Cardiac muscle cell (in vitro differentiated cells and primary cell): ENCODE measurements at places on chromosomes 16 and 17. TPM values are rescaled to one million over a fixed set of nuclear protein-coding genes. Genes with fewer than 3 reads are reported as not detected.

DNA sequence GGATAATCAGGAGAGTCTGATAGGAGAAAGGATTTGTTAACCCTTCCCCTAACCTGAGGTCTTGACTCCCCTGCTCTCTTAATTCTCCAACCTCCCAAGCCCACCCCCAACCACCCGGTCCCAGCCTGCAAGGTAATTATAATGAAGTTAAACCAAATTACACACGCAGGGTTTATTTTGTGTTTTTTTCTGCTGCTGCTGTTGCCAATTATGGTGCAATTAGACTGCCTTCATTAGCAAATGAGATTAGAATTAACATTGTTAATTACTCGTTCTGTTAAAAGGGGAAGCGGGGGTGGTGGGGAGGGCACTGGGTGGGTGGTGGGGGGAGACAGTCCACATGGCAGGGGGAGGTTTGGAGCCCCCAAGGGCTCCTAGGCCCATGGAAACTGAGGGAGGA lies 128.9 kb downstream of the CCT6B start:
- H3K4me1 ChIP-seq: peaks cover 3% of the 10 kb centered on the region
- no peak overlapping the region for H3K4me3 ChIP-seq
- H3K27me3 ChIP-seq: no peaks in the 10 kb centered on the region

GRCh38 chr17:68288804-68289203 lies 2.1 kb downstream of the SLC16A6 start:
- no peaks in the 10 kb centered on the region for H3K4me1 ChIP-seq
- peaks cover 47% of the 10 kb centered on the region for H3K27me3 ChIP-seq
- H3K36me3 ChIP-seq: no peaks in the 10 kb centered on the region
- H3K4me3 ChIP-seq: no peak overlapping the region

Gene CA5A
- total RNA-seq: not detected in 2 replicates

Gene PLA2G10
- total RNA-seq: 0.18 TPM in 1 of 2 replicates, not detected in the other

DNA sequence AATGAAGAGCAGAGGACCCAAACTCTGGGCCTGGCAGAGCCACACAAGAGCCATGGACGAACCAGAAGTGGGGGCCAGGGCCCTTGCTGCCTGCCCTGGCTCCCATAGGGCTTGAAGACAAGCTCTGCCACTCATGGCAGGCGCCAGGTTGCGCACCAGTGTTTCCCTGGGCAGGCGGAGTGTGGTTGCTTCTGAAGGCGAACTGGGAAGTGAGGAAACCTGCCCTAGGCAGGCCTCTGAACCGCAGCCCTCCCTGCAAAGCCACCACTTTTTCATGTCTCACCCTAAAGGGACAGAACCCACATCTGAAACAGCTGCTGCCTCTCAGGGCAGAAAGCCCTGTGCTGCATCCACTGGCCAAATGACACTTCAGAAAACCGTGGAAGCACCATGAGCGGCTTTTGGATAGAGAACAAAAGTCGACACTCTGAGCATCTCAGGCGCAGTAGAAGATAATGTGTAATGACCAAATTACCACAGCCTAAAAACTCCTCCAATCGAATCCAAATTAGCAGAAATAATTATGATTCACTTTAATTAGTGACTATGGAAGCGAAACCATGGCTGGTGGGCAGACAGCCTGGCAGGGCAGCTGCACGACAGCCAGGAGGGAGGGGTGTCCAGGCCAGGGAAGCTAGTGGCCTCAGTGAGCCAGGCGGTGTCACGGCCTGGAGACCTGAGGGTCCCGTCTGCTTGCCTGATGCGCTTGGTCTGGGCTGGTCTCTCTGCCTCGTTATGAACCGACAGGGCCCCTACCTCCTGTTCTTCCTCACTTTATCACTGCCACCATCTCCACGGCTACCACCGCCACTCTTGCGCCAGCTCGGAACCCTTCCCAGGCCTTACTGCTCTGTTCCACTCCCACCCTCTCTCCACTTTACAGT lies 59.1 kb downstream of the PRMT7 start:
- H3K36me3 ChIP-seq: no peaks in the 10 kb centered on the region
- no peaks in the 10 kb centered on the region for H3K27me3 ChIP-seq
- H3K4me3 ChIP-seq: no peak overlapping the region
- peaks cover 4% of the 10 kb centered on the region for H3K4me1 ChIP-seq
- H3K27ac ChIP-seq: no peak overlapping the region

- H3K36me3 ChIP-seq: no peaks in the 10 kb centered on the region
- no peak for DNase-seq
- no peak overlapping the region for H3K27ac ChIP-seq
- peaks cover 2% of the 10 kb centered on the region for H3K27me3 ChIP-seq
- no peaks in the 10 kb centered on the region for H3K4me1 ChIP-seq
- no peak overlapping the region for H3K4me3 ChIP-seq
Measured at GRCh38 chr16:79844603-79845002, 244.1 kb upstream of the MAF start.

Gene ZP2
- total RNA-seq: not detected in 2 replicates

GRCh38 chr16:80718480-80719220 lies 85.7 kb downstream of the CDYL2 start:
- H3K27ac ChIP-seq: no peak overlapping the region
- H3K4me1 ChIP-seq: no peaks in the 10 kb centered on the region

Gene KRT33B
- total RNA-seq: not detected in 2 replicates

DNA sequence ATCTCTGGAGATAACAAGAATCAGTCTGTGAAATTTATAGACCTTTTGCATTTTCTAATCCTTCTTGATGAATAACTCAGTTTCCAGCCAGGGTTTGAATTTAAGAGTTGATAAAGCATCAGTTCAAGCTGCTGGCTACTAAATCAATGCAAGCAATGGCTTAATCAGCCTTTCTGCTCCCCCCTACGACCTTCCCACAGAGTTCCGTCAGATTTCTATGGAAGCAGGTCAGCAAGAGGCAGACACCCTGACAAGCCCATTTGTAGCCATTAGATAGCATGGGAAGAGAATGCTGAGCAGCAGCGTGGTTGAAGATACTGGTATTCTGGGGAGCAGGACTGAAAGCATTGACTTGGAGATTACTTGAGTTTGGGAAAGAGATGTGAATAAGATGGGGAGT lies 868.1 kb downstream of the KCNJ2 start:
- H3K4me1 ChIP-seq: peaks cover 14% of the 10 kb centered on the region
- H3K36me3 ChIP-seq: no peaks in the 10 kb centered on the region
- no peak for DNase-seq
- H3K27me3 ChIP-seq: no peaks in the 10 kb centered on the region
- no peak overlapping the region for H3K4me3 ChIP-seq
- no peak overlapping the region for H3K27ac ChIP-seq

GRCh38 chr16:9787717-9788116 lies 394.5 kb downstream of the GRIN2A start:
- no peak overlapping the region for H3K4me3 ChIP-seq
- H3K36me3 ChIP-seq: no peaks in the 10 kb centered on the region
- no peak overlapping the region for H3K27ac ChIP-seq
- no peaks in the 10 kb centered on the region for H3K27me3 ChIP-seq

Gene HOXB9
- not detected in 2 replicates for total RNA-seq

GRCh38 chr16:2162676-2163118 lies 7.1 kb downstream of the TRAF7 start:
- no peaks in the 10 kb centered on the region for H3K27me3 ChIP-seq
- no peak overlapping the region for H3K27ac ChIP-seq
- DNase-seq: no peak

Gene CD300A
- 2.7 and 4.2 TPM in 2 replicates for total RNA-seq

DNA sequence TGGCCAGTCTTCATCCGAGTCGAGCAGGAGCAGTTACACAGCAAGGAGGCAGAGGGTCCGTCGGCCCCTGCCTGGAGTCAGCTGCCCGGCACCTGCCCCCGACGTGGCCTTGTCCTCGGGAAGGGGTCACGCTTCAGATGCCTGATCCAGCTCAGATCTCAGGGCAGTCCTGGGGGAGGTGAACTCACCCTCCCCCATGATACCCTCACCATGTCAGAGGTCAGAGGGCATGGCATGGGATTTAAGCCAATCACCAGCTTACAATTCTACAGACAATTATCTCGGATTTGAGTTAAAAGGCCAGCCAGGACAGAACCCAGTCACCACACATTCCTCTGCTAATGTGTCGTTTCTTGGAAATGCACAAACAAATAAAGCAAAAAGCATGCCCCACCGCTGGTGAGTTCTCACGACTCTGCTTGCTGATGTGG lies 211.3 kb downstream of the FOXL1 start:
- H3K27ac ChIP-seq: no peak overlapping the region
- H3K4me3 ChIP-seq: no peak overlapping the region
- H3K36me3 ChIP-seq: no peaks in the 10 kb centered on the region
- H3K27me3 ChIP-seq: no peaks in the 10 kb centered on the region
- DNase-seq: no peak

Gene PRDM7
- not detected in 2 replicates for total RNA-seq

Gene SP6
- 5.8 and 6.3 TPM in 2 replicates for total RNA-seq

Gene NHLRC4
- 3.6 and 3.9 TPM in 2 replicates for total RNA-seq

GRCh38 chr17:13158494-13159240 lies 140.8 kb upstream of the ELAC2 start:
- H3K4me1 ChIP-seq: no peaks in the 10 kb centered on the region
- no peaks in the 10 kb centered on the region for H3K36me3 ChIP-seq
- DNase-seq: no peak
- no peak overlapping the region for H3K4me3 ChIP-seq
